Thymus (tissue), 14 donors: ENCODE measurements at places on chromosomes 13 and 19.
A peak's percentile ranks its signal among the peaks of the same experiment; 100 is the strongest.

GRCh38 chr13:23618341-23618740 lies 48.1 kb downstream of the TNFRSF19 start:
- H3K36me3 ChIP-seq = no peaks in the 10 kb centered on the region
- no peaks in the 10 kb centered on the region for H3K27me3 ChIP-seq
- no peak for DNase-seq
- H3K4me3 ChIP-seq = no peak overlapping the region

DNA sequence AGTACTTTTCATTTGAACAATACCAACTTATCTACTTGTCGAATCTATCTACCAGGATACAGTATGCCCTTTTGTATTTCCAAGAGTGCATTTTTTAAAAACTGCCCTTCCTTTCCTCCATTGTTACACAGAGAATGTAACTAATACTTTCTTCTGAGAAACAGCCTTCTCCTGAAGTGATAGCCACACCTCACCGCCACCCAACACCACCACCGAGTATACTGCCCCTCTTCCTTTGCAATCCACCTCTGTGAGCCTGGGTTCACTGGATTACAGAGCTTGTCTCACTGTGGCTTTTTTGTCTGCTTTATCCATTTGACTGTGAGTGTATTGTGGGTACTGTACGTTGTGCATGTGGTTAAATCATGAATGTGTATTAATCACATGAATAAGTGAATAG lies 305.4 kb downstream of the KLF12 start:
- no peaks in the 10 kb centered on the region for H3K36me3 ChIP-seq
- H3K4me1 ChIP-seq = peaks cover 2% of the 10 kb centered on the region
- no peak for DNase-seq
- no peak overlapping the region for H3K27ac ChIP-seq
- H3K27me3 ChIP-seq = no peaks in the 10 kb centered on the region

DNA sequence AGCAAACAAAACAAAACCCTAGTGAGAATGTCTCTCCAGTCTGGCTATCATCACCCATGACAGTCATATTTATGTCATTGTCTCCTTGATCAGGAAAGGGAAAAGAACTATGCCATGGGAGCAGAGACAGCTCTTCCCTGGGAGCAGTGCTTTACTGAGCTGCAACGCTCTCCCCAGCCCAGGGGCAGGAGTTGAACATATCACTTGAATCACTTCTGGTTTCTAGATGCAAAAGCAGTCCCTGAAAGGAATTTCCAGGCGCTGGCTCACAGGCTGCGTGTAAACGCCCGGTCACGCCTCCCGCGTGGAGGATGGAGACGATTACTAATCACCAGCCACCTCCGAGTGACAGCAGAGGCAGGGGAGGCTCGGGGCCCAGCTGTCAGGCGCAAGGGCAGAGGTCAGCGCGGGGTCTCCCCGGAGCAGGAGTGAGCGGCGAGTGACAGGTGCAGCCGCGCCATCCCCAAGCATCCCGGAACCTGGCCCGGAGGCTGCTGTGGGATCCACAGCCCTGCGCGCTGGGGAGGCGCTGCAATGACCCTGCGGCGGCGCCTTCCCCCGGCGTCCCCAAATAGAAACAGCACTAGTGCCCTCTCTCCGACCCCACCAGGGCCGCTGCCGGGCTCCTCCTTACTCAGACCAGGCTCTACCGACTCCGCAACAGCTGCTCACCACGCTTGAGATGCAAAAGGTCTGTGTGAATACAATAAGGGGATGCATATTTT lies 23.5 kb upstream of the DCLK1 start:
- H3K27ac ChIP-seq = no peak overlapping the region
- H3K36me3 ChIP-seq = no peaks in the 10 kb centered on the region
- H3K4me1 ChIP-seq = no peaks in the 10 kb centered on the region
- no peak for DNase-seq

- no peak for DNase-seq
- peaks cover 45% of the 10 kb centered on the region for H3K4me1 ChIP-seq
- H3K27ac ChIP-seq = no peak overlapping the region
These were observed 1.2 kb downstream of the EEF2 start for GRCh38 chr19:3983936-3984583.

GRCh38 chr13:95620825-95621498 lies 23.5 kb downstream of the DZIP1 start:
- H3K27ac ChIP-seq = no peak overlapping the region
- H3K4me1 ChIP-seq = no peaks in the 10 kb centered on the region
- no peak overlapping the region for H3K4me3 ChIP-seq
- no peaks in the 10 kb centered on the region for H3K36me3 ChIP-seq
- H3K27me3 ChIP-seq = no peaks in the 10 kb centered on the region

GRCh38 chr13:27250833-27251165 lies 559 bp upstream of the RPL21 start:
- no peak for DNase-seq
- H3K36me3 ChIP-seq = peaks cover 24% of the 10 kb centered on the region
- peak overlapping the region; percentile 92 for H3K27ac ChIP-seq
- H3K4me1 ChIP-seq = peaks cover 9% of the 10 kb centered on the region
- peak overlapping the region; percentile 78 for H3K4me3 ChIP-seq
- H3K27me3 ChIP-seq = no peaks in the 10 kb centered on the region

DNA sequence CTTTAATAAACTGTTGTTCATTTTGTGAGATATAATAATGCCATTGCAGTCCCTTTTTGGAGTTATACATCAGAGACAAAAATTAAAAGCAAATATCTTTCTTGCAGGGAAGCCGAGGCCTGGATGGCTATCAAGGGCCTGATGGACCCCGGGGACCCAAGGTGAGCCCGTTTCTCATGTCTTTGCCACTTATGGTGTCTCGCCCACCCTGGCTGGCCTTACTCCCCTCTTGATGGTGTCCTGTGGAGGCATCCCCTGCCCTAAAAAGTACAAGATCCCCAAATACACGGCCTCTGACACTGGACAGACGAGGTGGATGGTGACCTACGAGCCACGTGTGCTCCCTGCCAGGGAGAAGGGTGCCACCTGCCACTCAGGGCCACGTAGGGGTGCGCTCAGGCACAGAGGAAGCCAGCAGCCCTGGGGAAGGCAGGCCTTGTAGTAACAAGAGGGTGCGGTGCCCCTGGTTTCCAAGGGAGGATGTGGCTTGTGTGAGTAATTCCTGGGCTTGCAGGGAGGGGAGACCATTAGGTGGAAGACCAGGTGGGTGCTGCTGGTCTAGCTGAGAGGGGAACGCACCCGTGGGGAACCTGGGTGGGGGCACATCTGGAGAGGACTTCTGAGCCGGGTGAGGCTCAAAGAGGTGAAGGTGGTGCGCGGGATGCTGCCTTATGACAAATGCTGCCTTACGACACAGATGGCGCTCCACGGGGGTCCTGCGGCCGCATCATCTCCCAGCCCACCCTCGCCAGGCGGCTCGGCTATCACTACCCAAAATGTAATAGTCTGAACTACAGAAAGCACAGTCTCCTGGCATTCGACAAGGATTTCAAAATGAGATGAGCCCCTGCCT lies 115.6 kb downstream of the RAB20 start:
- H3K36me3 ChIP-seq = no peaks in the 10 kb centered on the region
- H3K4me1 ChIP-seq = no peaks in the 10 kb centered on the region
- H3K27me3 ChIP-seq = no peaks in the 10 kb centered on the region
- no peak for DNase-seq

GRCh38 chr13:51760592-51760991 lies 43.4 kb downstream of the DHRS12 start:
- no peaks in the 10 kb centered on the region for H3K27me3 ChIP-seq
- DNase-seq = no peak
- H3K27ac ChIP-seq = no peak overlapping the region
- peaks cover 34% of the 10 kb centered on the region for H3K36me3 ChIP-seq
- H3K4me3 ChIP-seq = no peak overlapping the region
- H3K4me1 ChIP-seq = peaks cover 16% of the 10 kb centered on the region

DNA sequence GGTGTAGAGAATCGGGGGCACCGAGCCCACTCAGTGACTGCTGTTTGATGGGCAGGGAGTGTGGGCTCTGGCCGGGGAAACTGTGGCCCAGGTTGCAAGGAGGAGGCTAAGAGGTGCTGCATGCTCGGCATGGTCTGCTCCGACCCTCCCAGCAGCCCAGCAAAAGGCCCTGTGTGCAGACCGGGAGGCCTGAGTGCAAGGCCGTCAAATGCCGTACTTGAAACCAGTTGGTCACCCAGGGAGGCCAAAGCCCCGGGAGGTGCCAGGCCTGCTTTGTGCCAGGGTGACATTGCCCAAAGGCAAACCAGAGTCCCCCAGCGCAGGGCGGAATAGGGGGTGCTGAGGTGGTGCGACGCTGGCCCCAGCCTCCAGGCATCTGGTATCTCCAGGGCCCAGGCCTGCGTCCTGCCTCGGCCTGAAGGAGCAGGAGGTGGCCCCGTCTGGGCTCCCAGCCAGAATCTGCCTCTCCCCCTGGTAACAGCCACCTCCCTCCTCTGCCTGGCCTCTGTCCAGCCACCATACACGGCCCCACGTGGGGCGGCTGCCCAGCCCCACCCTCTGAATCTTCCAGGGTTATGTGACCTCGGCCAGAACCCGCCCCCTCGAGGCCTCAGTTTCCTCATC lies 4.0 kb downstream of the PIK3R2 start:
- H3K27me3 ChIP-seq = no peaks in the 10 kb centered on the region
- H3K27ac ChIP-seq = peak overlapping the region; percentile 75
- no peak for DNase-seq
- H3K36me3 ChIP-seq = peaks cover 12% of the 10 kb centered on the region

GRCh38 chr13:49972709-49973108 lies 24.1 kb upstream of the TRIM13 start:
- DNase-seq = no peak
- no peak overlapping the region for H3K4me3 ChIP-seq
- no peaks in the 10 kb centered on the region for H3K27me3 ChIP-seq
- no peak overlapping the region for H3K27ac ChIP-seq

- no peak overlapping the region for H3K4me3 ChIP-seq
- H3K27ac ChIP-seq = no peak overlapping the region
These were observed 7.8 kb downstream of the ZNF536 start for GRCh38 chr19:30379841-30380610.

DNA sequence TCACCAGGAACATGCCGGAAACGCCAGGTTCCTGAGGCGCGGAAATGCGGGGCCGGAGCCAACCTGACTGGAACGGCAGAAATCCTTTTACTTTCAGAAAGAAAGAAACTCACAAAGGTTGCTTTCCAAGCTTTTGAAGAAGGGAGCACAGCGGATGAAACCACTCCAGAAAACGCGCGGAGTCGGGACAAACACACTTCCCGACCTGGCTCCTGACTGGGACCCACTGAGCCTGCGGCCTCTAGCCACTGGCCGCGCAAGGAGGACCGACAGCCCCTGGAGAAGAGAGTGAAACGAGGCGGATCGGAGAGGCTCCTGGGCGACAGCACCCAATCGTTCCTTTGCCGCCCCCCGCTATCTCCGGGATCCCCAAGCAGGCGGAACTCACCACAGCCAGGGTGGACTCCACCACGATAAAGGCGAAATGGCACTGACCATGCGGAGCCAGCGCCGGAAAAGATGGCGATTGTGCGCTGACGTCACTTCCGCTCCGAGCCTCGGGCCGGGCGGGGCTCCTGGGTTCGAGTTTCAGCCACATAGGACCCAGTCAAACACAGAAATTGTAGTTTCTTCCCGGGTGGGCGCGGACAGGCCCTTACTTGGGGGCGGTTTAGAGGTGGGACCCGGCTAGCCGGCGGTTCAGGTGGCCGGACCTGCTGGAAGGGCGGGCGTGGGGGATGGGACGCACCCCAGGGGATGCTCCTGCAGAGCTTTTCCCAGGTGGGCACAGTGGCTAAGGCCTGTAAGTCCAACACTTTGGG lies at the start of gene ZNF121:
Gene ZNF121, minus strand, starts transcription at position 432 of the 761 bp plus-strand sequence. CDS start 16,407 bp downstream, outside the sequence.
- peaks cover 5% of the 10 kb centered on the region for H3K4me1 ChIP-seq
- peak; percentile 82 for DNase-seq
- peak within 1 kb of the TSS; percentile 97 for H3K4me3 ChIP-seq
- H3K27me3 ChIP-seq = no peaks in the 10 kb centered on the region
- peak within 1 kb of the TSS; percentile 89 for H3K27ac ChIP-seq

- H3K4me1 ChIP-seq = no peaks in the 10 kb centered on the region
- DNase-seq = no peak
- H3K4me3 ChIP-seq = no peak overlapping the region
- H3K27me3 ChIP-seq = no peaks in the 10 kb centered on the region
- H3K36me3 ChIP-seq = no peaks in the 10 kb centered on the region
These were observed 17.3 kb downstream of the ZFR2 start for GRCh38 chr19:3851254-3852176.

DNA sequence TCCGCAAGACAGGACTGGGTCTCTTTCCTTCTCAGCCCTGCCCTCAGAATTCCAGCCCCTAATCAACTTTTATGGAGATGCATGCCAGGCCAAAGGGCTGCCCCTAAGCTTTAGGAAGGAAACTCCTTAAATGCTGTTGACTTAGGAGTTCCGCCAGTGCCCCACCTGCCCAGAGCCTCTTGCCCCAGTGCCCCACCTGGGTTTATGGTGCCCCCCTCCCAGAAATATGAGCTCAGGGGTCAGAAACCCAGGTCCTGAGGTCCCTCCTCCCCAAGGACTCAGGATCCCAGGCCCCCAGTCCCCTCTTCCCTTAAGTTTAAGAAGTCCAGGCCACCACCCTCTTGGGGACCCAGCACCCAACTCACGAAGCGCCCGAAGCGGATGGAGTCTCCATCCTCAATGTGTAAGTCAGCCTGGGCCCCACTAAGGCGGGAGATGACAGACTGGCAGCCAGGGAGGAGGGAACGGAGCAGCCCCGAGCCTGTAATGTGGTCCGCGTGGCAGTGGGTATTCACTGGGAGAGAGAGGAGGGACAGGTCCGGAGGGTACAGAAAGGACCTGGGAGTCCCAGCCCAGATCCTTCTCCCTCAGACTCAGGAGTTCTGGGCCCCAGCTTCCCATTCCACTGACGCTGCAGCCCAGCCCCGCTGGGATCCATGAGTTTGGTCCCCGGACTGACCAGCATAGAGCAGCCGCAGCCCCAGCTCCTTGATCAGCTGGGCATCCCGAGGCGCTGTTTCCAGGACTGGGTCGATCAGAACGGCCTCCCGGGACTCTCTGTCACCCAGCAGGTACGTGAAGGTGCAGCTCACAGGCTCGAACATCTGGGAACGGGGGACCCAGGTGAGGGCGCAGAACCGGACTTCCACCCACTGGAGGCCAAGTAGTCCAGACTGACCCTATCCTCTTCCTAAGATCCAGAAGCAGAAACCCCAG lies 897 bp downstream of the ETHE1 start:
- no peaks in the 10 kb centered on the region for H3K36me3 ChIP-seq
- H3K4me1 ChIP-seq = peaks cover 30% of the 10 kb centered on the region
- H3K27ac ChIP-seq = peak overlapping the region; percentile 61
- H3K27me3 ChIP-seq = no peaks in the 10 kb centered on the region
- DNase-seq = no peak

- H3K4me1 ChIP-seq = no peaks in the 10 kb centered on the region
- DNase-seq = no peak
- no peaks in the 10 kb centered on the region for H3K27me3 ChIP-seq
These were observed 406.2 kb downstream of the DLEU7 start for GRCh38 chr13:50437252-50437651.

GRCh38 chr13:66312312-66313087 lies 917.6 kb downstream of the PCDH9 start:
- H3K4me1 ChIP-seq = no peaks in the 10 kb centered on the region
- DNase-seq = no peak
- no peak overlapping the region for H3K27ac ChIP-seq
